Dermis microvascular lymphatic vessel endothelial cell (primary cell): ENCODE measurements at places on chromosomes 1 and 21. TPM values are rescaled to one million over a fixed set of nuclear protein-coding genes. Genes with fewer than 3 reads are reported as not detected.

Gene PLK3
- 11.7 and 14.9 TPM in 2 replicates for total RNA-seq

Gene OR2T33
- total RNA-seq = not detected in 2 replicates

Gene USP25
- total RNA-seq = 50.2 and 56.6 TPM in 2 replicates

Gene CELA3A
- not detected in 2 replicates for total RNA-seq

Gene EPHX1
- 35.6 and 82.8 TPM in 2 replicates for total RNA-seq
